ENCODE measurements at places on chromosomes 2 and 18.

DNA sequence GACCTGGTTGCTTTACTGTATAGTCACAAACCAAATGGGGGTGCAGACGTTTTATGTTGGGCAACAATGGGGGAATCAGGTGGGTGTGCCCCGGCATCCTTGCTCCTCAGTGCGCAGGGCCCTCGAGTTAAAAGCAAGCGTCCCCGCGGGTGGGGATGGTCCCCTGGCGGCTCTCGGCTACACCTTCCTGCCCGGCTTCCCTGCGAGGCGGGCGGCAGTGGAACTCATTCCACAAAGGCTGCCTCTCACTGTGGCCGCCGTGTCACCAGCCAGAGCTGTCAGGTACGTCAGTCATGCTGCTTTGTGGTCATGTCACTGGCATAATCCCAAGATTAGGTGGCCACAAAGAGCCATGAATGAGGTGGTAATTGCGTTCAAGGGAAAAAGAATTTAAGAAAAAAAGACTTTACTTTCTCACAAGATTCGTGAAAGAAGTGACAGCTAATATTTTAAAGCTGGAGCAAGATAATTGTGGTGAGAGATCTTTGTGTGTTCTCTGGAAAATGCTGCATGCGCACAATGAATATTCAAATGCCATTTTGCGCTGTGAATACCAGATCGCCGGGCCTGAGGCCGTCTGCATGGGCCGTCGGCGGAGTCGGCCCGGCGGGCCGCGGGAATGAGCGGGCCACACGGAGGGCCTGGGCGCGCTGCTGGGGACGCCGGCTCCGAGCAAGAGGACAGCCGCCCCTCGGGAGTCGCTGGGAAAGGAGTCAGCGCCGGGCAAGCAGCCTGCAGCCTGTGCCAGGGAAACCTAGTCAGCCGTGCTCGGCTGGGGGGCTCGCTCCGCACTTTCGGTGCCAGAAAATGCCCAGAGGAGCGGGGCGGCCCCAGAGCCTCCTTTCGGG lies 82.3 kb upstream of the LDLRAD4 start:
- DNase-seq: peak; percentile 30

DNA sequence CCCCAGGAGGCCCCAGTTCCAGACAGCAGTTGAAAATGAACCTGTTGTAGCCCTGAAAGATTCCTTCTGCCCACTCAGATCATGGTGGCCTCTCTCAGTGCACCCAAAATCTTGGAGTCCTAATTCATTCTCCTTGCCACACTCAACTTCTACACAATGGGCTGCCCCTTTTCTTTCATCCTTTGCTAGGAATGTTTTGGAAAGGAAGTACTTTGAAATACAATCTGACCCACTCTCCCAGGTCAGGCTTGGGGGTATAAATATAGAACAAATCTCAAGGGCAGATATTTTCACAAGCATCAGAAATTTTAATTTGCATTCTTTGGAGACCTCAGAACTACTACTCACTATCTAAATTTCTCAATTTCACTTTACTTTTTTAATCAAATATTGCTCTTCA lies 103.2 kb upstream of the SH3BP4 start:
- no peak for DNase-seq

DNA sequence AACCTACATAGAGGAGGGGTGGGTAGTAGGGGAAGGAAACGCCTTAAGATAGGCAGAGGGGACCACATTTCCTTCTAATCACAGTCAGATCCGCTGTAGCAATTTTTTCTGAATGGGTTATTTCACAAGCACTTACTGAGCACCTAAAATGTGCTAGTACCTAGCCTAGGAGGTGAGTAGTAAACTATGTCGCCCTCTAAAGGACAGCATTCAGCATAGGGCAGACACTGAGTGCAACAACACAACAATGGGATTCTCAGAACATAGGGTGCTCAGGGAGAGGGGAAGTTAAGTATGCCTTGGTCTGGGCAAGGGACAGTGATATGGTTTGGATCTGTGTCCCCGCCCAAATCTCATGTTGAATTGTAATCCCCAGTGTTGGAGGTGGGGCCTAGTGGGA lies 166.1 kb upstream of the RAB6C start:
- no peak for DNase-seq

GRCh38 chr2:138503652-138504051 lies 2.1 kb downstream of the SPOPL start:
- DNase-seq: no peak

DNA sequence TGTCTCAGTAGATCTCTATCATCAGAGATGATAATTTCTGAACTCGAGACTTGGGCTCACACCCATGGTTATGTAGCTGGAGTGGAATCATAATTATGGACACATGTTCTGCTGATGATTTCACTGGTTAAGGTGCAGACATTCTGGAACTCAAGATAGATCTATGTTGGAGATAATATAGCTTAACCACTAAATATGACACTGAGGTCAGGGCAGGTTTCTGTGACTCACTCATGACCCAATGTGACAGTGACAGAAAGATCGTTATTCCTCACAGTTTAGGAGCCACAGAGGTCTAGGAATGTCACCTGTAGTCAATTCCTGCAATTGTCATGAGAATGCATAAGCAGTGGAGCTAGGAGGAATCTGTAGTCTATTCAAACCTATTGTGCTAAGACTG lies 828.6 kb downstream of the TRIB2 start:
- DNase-seq: no peak

DNA sequence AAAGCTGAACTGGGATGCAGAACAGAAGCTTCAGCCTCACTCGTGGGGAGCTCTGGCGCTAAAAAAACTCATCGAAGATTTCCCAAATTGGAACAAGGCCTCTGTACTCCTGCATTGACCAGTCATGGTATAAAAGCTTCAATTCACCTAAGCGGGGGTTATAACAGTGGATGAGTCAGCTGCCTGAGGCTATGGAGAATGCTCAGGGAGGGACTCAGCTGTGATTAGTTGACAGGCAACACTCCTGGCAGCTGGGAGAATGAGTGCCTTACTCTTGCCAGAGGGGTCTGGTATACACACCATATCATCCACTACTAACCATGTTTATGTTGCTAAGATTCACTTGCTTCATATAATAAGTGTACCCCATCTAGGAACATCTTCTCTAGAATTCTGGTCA lies 350.6 kb upstream of the VRK2 start:
- DNase-seq: no peak

Measured in CD4-positive, alpha-beta T cell treated with Interleukin-10 for 1 hour (primary cell).